GM12865 (cell line): ENCODE measurements at places on chromosomes 16 and 17.

DNA sequence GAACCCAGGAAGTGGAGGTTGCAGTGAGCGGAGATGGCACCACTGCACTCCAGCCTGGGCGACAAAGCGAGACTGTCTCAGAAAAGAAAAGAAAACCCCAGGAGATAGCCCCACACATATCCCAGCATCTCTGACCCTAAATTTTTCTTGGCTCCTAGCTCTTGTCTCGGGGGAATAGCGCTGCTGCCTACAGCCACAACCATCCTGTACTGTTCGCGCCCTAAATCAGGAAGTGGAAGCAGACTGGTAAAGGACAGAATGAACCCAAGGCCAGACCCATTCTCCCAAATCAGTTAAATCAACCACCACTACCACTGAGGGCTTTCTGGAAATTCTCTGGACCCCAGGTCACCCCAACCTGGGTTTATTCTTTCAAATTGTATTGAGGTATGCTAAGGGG lies 1.7 kb downstream of the CTDNEP1 start:
- DNase-seq: peak; percentile 55

DNA sequence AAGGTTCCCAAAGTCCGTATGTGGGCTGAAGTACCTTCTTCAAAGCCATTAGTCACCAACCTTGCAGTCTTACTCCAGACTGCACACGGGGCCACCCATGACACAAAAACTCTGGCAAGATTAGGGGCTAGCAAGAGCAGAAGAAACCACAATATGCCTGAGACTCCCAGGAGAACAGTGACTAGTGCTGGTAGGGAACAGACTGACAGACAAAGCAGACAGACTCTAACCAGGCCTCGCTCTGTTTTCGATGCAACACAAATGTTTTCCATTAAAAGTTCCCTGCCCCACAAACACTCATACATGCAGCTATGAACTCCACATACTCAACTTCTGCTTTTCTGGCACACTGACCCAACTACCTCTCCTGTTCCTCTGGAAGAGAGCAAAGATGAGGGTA lies 102.2 kb downstream of the HIC1 start:
- no peak for DNase-seq

GRCh38 chr16:28163699-28164098 lies 48.1 kb downstream of the XPO6 start:
- DNase-seq: no peak

- DNase-seq: peak; percentile 60
These were observed 21.5 kb downstream of the MYH11 start for GRCh38 chr16:15835136-15835878.

DNA sequence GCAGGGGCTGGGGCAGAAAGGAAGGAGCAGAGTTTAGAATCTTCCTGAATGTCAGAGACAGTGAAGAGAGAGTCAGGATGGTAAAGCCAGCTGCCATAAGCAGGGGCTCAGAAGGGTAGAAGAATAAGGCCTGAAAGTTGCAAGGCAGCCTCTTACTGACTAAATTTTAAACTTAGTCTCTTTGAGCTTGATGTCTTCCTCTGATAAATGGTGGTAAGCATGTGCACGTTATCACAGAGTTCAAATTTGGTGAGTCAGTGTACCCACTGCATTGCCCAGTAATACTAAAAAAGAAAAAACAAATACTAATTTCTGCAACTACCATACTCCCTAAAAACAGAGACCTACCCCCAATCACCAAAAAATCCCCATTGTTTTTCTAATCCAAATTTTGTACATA lies 45.2 kb downstream of the SIAH1 start:
- DNase-seq: no peak

DNA sequence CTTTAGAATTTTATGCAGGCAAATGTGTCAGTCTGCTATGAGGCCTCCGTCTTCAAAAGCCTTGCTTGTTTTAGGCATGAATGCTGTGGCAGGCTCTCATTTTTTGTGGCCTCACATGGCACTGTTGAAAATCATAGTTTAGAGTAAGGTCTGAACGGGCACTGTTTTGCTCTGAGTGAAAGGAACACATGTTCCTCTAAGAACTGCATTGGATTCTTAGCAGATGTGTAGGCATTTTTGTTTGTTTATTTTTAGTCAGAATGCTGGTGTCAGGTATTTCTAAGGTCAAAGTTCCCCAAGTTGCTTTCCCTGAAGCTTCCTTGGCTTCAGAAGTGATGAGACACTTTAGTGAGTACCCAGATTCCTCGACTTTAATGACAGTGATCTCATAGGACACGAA lies 173.7 kb downstream of the HS3ST3B1 start:
- no peak for DNase-seq

GRCh38 chr16:5584109-5584508 lies 486.5 kb upstream of the EEF2KMT start:
- no peak for DNase-seq

- DNase-seq: no peak
These were observed at the start of gene KRT25 for GRCh38 chr17:40755231-40755630. KRT25 (minus strand) TSS chr17:40755331; CDS start chr17:40755271, 60 bp downstream.

GRCh38 chr17:51850201-51850600 lies 308.3 kb downstream of the CA10 start:
- DNase-seq: peak; percentile 1

DNA sequence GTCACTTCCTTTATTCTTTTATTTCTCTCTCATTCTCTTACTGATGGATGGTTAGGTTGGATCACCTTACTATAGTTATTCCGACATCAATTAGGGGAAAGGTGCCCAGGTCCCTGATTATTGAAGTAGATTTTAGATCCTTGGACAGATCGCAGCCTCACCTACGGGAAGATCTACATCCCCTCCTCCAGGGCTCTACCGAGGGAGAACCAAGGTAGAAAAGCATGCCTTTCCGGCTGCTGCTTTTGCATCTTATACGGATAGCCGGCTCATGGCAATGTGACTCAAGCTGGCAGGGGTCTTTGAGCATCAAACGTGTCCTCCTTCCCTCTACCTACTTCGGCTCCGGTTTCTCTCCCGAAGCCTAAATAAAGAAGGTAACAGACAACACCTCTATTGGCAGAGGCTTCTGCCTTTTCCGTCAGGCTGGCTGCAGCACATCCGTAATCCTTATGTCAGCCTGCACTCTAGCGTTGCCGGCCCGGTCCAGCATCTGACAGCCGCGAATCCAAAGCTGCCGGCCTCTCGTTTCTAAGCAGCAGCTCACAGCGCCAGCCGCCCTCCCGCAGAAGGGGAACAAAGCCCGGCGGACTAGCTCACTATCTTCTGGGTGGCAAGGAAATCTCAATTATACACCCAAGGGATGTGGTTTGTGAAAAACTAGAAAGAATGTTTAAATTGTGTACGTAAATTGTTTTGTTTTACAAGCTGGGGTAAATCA lies 46.9 kb downstream of the IRX6 start:
- DNase-seq: no peak

DNA sequence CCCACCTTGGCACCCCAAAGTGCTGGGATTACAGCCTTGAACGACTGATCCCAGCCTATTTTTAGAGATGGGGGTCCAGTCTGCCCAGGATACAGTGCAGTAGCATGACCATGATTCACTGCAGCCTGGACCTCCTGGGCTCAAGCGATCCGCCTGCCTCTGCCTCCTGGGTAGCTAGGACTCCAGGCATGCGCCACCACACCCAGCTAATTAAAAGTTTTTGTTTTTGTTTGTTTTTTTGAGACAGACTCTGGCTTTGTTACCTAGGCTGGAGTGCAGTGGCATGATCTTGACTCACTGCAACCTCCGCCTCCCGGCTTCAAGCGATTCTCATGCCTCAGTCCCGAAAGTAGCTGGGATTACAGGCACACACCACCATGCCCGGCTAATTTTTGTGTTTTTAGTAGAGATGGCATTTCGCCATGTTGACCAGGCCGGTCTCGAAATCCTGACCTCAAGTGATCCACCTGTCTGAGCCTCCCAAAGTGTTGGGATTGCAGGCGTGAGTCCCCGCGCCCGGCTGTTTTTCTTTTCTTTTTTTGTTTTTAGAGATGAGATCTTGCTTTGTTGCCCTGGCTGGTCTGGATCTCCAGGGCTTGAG lies 2.3 kb upstream of the PAFAH1B1 start:
- no peak for DNase-seq

- no peak for DNase-seq
These were observed 44.7 kb downstream of the ZFPM1 start for GRCh38 chr16:88497561-88498462.

GRCh38 chr16:12620150-12620549 lies 183.5 kb downstream of the CPPED1 start:
- DNase-seq: no peak

DNA sequence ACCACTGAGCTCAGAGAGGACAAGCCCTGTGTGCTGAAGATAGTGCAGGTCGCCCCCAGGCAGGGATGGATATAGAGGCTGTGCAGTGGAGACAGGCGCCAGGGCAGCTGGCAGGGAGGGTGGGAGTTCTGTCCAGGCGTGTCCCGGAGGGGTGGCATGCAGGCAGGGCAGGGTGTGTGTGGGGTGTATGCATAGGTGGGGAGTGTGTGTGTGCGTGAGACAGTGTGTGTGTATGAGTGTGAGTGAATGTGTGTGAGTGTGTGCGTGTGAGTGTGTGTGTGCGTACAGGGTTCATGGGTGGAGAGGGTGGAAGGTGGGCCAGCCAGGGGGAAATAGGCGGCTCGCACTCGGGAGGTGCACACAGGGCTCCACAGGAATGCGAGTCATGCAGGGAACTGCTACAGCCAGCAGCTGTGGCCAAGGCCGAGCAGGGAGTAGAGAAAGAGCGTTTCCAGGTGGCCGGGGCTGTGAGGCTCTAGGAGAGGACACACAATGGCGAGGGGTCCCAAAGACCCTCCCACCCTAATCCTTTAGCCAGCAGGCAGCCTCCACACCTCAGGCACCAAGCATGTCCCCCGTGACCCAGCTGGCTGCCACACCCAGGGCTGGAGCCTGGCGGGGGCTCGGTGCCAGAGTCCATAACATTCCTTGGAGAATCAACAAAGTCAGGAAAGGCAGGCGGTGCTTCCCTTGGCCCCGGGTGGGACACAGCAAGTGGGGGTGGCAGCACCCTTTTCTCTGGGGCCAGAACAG lies 4.6 kb downstream of the PLCD3 start:
- DNase-seq: no peak

DNA sequence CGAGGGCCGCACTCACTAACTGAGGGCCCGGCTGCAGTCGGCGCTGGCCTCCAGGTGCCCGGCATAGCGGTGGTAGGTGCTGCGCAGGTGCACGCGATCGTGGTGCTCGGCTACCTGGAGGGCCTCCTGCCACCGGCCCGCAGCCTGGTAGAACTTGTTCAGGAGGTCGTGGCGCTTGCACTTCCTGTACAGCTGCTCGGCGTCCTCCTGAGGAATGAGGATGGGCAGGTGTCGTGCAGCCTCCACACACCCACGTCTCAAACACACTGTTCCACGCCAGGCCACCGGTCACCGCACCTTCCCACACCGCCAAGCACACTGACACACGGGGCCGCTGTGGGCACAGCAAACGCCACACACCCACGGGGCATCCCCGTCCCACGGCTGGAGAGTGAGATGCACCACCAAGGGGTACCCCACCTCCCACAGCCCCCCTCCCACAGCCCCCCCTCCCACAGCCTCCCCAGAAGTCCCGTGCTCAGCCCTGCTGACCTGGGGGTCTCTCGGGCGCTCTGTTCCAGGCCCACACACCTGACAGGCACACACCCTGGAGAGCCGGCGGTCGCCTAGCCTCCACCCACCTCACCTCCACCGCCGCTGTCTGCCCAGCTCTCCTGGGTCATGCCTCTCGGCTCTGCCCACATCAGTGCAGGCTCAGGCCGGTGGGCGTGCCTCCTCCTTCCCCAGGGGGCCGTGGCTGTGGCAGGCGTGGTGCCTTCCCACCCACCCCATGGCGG lies 7.4 kb upstream of the TMEM204 start:
- DNase-seq: no peak
